ENCODE measurements at places on chromosomes 1 and 21.

DNA sequence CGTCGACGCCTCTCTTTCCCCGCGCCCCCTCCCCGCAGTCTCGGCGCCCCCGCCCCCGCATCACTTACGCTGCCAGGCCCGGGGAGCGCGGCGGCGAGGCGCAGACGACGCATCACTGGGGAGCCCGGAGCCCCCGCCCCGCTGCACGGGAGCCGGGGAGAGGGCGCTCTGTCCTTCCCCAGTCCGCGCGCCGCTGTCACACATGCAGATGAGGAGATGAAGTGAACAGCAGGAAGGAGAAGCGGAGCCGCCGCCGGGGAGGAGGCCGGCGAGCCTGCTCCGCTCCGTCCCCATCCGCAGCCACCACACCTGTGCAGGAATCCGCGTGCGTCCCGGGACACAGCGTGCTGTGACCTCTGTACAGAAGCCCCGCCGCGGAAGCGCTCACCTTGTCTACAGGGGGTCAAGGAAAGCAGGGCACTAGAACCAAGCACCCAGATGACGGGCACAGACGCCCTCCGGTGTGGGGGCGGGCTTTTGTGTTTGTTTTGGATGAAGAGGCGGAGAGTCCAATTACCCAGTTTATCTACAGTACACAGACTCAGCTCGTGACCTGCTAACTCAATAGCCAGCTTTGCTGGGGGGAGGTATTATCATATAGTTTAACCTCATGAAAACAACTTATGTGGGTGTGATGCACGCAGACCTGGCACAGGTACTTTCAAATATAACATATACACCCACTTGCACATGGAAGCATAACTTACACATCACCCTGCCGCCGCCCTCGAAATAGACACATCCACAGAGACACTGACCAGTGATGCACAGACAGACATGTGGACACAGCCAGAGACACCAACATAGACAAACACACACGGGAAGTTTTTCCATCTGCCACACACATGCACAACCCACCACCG, 12.4 kb downstream of the KLHDC8A start:
- peak; percentile 46 for DNase-seq

DNA sequence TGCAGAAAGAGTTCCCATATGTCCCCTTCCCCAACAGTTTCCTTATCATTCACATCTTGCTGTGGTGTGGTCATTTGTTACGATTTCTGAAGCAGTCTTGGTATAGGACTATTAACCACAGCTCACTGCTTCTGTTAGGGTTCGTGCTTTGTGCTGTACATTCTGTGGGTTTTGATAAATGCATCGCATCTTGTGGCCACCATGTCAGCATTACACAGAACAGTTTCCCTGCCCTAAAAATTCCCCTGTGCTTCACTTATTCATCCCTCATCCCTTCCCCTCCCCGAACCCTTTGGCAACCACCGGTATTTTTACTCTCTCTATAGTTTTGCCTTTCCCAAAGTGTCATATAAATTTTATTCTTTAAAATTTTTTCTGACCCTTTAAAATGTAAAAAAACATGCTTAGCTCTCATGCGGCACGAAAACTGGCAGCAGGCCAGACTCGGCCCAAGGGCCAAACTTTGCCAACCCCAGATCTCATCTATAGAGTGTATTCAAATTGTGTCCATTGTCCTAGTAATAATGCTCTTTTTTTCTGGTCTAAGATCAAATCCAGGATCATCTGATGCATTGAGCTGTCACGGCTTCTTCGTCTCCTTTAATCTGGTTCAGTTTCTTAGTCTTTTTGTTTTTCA, 78.2 kb downstream of the SIM2 start:
- DNase-seq: no peak

- DNase-seq: no peak
Observed at GRCh38 chr1:244118109-244118761, 67.2 kb downstream of the ZBTB18 start.

GRCh38 chr1:84836145-84836544, 56.9 kb downstream of the LPAR3 start:
- DNase-seq: no peak

All from T-cell (primary cell).